ENCODE measurements at places on chromosomes 7 and 10.

GRCh38 chr10:116526219-116526618 lies 19.5 kb upstream of the PNLIP start:
- no peak for DNase-seq

- peak; percentile 49 for DNase-seq
Measured at GRCh38 chr7:110010359-110010758, 1080.6 kb upstream of the LRRN3 start.

DNA sequence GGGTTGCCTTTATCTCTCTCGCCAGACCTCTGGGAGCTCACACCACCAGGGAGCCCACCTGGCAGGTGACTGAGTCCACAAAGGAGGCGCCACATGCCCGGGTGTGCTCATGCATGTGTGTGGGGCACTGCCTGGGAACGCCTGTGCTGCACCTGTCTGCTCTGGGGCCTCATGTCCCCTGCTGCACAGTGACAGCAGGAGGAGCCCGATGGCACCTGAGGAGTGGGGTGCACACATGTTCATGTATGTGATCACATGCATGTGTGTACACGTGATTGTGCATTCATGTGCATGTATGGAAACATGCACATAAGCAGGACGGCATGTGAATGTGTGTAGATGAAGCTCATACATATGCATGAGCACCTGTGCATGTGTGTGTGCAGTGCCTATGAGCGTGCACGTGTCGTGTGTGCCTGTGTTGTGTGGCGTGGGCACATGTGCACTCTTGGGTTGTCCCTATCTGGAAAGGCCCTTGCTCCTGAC lies 22.0 kb downstream of the YKT6 start:
- no peak for DNase-seq

GRCh38 chr10:49739426-49739825 lies 22.7 kb downstream of the OGDHL start:
- no peak for DNase-seq

DNA sequence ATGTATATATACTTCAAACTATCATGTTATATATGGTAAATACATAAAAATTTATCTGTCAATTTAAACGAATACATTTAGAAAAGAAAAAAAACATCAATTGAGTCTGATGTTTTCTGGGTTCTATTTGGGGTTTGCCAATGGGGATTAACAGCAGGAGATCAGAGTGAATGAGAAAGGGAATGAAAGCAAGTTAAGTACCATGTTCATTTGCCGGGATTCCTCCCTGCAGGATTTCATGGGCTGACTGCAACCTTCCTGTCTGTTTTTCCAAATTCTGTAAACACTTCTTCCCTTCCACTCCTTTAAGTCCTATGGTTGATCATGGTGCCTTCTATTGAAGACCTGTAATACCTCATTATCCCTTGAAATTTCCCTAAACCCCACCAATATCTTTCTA lies 33.9 kb upstream of the SEMA3A start:
- peak; percentile 54 for DNase-seq

GRCh38 chr7:51467384-51468017 lies 150.9 kb upstream of the COBL start:
- DNase-seq, result no peak

DNA sequence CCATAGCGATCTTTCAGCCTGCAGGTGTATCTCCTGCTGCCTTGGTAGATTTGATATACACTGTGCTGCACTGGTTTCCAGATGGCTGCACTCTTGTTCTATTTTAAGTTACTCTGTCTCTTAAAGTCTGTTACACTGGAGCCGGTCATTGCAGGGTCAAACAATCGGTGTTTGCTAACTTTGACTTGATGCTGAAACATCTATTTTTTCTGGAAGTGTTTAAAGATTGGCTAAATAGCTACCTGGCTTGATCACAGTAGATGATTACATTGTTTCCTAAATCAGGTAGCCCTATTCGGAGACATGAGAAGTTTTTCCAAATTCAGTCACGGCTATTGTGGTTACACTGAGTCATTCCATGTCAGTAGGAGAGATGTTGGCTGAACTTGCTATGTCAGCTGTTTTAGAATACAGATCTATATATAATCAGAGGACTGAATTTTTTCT lies 574.8 kb downstream of the ETV1 start:
- DNase-seq, result peak; percentile 1

DNA sequence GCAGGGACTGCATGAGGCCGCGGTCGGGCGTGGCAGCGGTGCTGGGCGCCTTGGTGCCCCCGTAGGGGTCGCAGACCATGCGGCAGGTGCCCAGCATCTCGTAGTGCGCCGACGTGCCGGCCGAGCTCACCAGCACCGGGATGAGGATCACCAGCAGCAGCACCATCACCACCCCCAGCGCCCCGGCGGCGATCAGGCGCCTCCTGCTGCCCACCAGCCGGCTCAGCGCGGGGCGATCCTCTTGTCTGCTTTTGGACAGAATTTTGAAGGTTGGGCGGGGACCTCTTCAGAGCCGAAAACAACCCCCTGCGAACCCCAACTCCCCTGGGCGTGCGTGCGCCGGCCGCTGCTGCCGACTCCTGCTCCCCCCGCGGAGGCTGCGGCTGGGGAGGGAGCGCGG lies 779 bp downstream of the C1QL3 start:
- peak; percentile 59 for DNase-seq

All from mesendoderm (in vitro differentiated cells).